ENCODE measurements at places on chromosomes 13 and 19.

DNA sequence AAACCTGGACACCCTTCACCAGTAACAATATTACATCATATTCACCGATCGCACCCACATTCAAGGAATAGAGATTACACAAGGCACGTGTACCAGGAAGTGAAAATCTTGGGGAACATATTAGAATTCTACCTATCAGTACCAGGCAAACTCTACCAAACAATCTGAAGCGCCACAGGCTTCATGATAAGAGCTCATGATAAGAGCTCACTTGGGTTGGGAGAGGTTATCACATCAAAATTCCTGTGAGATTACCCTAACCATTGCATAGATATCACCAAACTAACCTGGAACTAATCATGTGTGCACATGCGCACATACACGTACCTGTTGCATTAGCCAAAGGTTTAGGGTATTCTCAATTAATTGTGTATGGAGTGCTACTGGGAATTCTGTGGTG, 1861.3 kb downstream of the PCDH9 start:
- DNase-seq, result no peak

- DNase-seq, result no peak
Measured at GRCh38 chr19:33500991-33501390, 20.6 kb downstream of the PEPD start.

GRCh38 chr13:74273581-74273980, 139.4 kb upstream of the KLF12 start:
- no peak for DNase-seq

- peak; percentile 91 for DNase-seq
Measured at GRCh38 chr13:111907341-111907880, 159.5 kb upstream of the SOX1 start.

GRCh38 chr19:10228393-10228792, 2.7 kb downstream of the S1PR2 start:
- DNase-seq, result no peak

DNA sequence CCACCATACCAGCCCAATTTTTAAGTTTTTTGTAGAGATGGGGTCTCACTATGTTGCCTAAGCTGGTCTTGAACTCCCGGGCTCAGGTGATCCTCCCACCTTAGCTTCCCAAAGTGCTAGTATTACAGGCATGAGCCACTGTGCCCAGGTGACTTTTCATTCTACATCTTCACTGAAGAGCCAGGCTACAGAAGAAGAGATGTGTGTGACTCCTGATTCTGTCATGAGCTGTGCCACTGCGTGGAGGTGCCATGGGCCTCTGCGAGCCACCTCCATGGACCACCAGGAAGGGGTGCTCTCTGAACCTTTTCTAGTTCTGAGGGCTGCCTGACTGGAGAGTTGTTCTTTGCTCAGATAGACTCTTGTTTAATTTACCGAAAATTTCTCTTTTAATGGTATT, 56.6 kb upstream of the RANBP3 start:
- peak; percentile 56 for DNase-seq

GRCh38 chr13:42625611-42626010, 51.7 kb downstream of the TNFSF11 start:
- no peak for DNase-seq

- DNase-seq, result no peak
Measured at GRCh38 chr19:1675633-1676350, 23.4 kb upstream of the TCF3 start.

GRCh38 chr13:31191748-31192147, 8.0 kb upstream of the B3GLCT start:
- DNase-seq, result no peak

Measured in vagina (tissue), 2 donors.